ENCODE measurements at places on chromosomes 1 and 21.

GRCh38 chr21:46160657-46160906 is 5.2 kb upstream of the FTCD start:
- no peak for DNase-seq

GRCh38 chr1:89407360-89407759 is 43.5 kb downstream of the GBP6 start:
- DNase-seq: no peak

- DNase-seq: peak; percentile 14
These were observed 6.9 kb downstream of the ADSS2 start for GRCh38 chr1:244444854-244445253.

DNA sequence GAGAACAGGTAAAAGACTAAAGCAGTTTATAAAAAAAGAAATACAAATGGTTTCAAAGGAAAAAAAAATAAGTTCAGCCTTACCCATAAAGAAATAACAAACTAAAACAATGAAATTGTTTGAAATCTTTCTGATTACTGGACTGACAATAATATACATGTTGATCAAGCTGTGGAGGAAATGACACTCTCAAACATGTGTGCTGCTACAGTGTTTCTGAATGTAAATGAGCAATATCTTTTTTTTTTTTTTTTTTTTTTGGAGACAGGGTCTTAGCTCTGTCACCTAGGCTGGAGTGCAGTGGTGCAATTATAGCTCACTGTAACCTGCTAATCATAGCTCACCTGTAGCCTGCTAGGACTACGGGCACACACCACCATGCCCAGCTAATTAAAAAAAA is 6.5 kb downstream of the EPS15 start:
- DNase-seq: no peak

DNA sequence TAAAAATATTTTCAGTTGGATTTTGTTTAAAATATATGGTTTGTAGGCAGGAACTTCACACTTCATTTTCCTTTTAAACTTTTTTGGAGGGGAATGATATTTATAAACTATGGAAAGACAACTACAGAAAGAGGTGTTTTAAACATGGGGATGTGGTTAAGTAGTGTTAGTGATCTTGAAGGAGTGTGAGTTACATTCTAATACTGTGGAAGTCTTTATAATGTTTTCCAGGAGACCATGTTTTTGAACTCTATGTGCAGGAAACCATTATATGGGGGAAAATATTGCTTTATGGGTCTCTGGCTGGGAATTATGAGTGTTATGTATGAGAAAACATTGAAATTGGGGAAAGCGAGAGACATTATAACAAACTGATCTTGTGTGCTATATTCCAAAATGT is 35.8 kb upstream of the COL24A1 start:
- no peak for DNase-seq

GRCh38 chr1:22791831-22792347 is 81.2 kb downstream of the EPHB2 start:
- DNase-seq: no peak

GRCh38 chr1:76012341-76013205 is 62.0 kb upstream of the ST6GALNAC3 start:
- DNase-seq: no peak

DNA sequence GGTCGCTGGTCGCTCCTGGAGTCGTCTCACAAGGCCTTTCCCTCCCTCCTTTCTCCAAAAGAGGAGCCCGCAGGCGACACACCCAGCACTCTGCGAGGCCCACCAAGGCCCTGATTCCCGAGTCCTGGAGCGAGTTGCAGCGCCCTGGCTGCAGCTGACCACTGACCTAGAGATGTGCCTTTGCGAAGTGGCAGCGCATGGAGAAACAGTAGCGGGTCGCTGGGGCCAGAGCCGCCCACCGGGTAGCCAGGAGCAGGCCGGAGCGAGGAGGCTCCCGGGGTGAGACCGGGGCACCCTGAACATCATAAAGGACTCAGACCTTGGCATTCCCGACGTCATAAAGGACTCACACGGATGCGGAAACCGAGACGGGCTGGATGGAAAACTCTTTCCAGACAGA is 10.3 kb upstream of the NBPF11 start:
- no peak for DNase-seq

DNA sequence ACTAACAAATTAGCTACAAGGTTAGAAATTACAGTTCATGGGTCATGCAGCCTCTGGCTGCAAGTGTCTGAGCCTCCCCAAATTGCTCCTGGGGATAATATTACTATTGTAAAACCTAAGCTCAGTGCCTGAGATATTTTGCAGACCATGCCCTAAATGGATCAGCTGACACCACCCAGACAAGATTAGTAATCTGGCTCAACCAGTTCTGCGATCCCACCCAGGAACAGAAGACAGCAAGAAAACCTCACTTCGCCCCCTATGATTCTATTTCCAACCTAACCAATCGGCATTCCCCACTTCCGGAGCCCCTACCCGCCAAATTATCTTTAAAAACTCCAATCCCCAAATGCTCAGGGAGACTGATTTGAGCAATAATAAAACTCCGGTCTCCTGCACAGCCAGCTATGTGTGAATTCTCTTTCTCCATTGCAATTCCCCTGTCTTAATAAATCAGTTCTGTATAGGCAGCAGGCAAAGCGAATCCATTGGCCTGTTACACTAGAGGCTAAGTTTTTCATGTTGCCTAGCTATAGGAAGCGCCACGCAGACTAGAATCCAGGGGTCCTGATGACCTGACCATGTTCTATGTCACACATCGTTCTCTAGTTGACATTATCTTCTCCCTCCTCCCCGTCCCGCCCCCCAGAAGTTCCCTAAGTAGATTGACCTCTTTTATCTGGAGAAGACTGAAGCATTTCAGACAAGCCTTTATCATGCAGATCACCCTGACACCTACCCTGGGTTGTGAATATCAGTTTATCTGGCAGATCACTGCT is 22.4 kb upstream of the ZFYVE9 start:
- DNase-seq: no peak

GRCh38 chr1:238439511-238439910 is 548.8 kb upstream of the ZP4 start:
- DNase-seq: no peak

DNA sequence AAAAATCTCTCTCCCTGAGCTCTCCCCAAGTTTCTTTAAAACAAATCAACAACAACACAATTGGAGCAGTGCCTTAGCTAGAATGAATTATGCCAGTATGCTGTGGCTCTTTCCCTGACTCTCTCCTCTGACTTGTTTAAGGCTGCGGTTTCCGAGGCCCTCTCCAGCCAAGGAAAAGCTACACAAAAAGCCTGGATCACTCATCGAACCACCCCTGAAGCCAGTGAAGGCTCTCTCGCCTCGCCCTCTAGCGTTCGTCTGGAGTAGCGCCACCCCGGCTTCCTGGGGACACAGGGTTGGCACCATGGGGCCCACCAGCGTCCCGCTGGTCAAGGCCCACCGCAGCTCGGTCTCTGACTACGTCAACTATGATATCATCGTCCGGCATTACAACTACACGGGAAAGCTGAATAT is 1.9 kb downstream of the S1PR1 start:
- DNase-seq: peak; percentile 74

- no peak for DNase-seq
These were observed 803 bp upstream of the RHBG start for GRCh38 chr1:156368157-156368658.

GRCh38 chr1:33306653-33307493 is 14.0 kb downstream of the A3GALT2 start:
- no peak for DNase-seq

DNA sequence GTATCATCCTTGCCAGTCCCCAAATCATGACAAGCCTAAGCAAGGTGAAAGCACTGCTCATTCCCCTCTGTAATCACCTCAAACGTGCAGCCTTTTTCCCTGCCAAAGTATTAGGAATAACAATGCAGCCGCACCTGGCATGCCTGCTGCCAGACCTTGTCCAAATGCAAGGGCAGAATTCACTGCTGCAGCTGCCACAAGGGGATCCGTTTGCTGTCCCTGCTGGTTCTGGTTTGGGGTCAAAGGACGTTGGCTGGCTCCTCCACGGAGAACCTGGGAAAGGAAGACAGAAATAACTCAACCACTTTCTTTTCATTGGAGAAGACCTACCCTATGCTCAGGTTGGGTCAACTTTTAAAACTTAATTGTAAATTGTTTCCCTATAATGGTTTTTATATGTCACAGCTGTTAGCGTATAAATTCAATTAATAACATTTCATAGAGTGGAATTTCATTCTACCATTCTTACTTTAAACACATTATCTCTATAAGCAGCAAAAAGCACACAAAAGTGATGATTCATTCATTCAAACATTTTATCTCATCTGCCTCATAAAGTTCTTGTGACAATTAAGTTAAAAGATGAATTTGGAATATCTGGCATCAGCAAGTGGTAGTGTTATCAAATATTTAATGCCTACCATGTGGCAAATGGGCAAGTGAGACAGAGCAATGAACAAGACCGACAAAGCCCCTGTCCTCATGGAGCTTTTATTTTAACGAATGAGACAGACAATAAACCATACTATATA is 59.8 kb upstream of the SDC3 start:
- DNase-seq: no peak

GRCh38 chr1:88239205-88239604 is 444.9 kb upstream of the PKN2 start:
- DNase-seq: no peak

GRCh38 chr1:114111731-114112641 is 41.7 kb downstream of the SYT6 start:
- peak; percentile 8 for DNase-seq

GRCh38 chr1:12654004-12654567 is 10.2 kb downstream of the AADACL4 start:
- DNase-seq: no peak

DNA sequence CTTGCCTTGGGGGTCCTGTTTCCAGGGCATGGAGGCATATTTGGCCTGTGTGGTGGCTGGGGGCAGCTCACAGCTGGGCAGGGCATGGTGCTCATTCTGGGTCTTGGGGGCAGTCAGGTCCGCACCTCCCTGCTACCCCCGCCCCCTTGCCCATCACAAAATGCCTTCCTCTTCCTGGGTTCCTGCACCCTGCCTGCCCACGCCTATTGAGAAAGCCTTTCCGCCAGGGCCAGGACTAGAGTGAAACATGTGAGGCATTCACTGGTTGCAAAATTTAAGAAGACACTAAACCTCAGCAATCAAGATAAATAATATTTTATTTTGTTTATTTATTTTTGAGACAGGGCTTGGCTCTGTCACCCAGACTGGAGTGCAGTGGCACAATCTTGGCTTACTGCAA is 19.7 kb downstream of the PTAFR start:
- no peak for DNase-seq

GRCh38 chr1:97770376-97770775 is 150.5 kb downstream of the DPYD start:
- DNase-seq: no peak

DNA sequence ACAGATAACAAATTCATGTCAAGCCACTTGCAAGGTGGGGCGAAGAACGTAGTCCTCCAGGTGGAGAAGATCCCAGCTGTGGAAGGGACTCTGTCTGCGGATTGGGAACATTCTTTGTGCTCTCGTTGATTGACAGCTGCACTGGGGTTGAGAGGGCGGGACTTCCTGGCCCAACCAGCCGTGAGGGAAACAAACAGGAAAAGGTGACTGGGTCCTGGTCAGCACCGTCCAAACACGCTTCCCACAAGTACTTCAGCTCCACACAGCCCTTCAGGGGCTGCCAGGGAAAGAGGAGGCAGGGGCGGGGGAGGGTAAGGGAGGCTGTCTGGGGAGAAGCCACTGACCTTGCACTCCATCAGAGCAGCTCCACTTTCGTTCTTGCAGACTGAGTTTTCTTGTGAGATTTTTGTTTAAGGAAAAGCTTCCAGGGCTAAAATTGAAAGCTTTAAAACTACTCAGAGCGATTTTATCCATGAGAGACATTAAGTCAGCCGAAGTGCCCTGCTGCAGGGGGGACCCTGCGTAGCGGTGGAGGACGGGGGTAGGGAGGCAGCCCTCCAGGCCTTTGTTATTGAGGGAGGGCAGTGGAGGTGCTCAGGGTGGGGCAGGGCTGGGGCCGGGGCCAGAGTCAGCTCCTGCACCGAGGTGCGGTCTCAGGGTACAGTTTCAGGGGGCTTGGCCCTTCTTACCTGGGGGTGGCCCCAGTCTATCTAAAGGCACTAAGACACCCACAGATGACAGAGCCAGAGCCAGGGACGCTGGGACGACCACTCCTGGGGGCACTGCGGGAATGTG is 21.6 kb upstream of the STUM start:
- DNase-seq: no peak

DNA sequence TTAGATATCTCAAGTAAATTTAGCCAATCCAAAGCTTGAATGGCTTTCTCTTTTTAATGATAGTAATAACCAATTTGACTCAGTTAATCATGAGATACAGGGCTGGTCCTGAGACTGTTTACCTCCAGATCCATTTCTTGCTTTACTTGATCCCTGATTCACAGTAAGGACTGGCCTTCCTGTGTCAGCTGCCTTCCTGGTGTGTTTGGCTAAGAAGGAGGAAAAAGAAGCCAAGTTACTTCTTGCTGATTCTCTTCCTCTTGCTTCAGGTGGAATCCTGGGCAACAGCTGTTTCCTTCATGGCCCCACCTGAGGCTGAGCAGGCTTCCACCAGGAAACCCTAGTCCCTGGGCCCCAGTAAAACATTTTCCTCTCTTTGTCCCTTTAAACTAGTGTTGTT is 14.6 kb upstream of the RC3H1 start:
- no peak for DNase-seq

DNA sequence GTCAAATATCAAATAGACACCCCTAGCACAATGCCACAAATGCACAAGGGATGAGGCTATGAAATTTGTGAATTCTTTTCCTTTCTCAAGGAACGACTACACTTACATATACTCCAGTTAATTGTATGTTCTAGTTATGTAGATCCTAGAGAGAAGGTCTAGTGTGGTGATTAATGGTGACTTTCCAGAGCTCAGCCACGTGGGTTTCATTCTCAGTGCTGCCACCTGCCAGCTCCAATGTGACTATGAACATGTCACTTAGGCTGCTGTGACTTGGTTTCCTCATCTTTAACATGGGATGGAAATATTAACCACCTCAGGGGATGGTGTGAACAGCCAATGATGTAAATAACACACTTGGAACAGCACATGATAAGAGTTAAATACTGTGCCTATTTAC is 138.3 kb downstream of the APP start:
- DNase-seq: no peak

- no peak for DNase-seq
These were observed 402.8 kb downstream of the MATN1 start for GRCh38 chr1:30320581-30320890.
